Aorta (tissue), 5 donors: ENCODE measurements at places on chromosomes 2 and 18. TPM values are rescaled to one million over a fixed set of nuclear protein-coding genes. Genes with fewer than 3 reads are reported as not detected.

Gene UGT1A1
- not detected for total RNA-seq

Gene NAGK
- 80.1 TPM for total RNA-seq

Gene ELOA2
- not detected for total RNA-seq

Gene SERPINB11
- total RNA-seq: not detected

Gene ALK
- 0.30 TPM for total RNA-seq

Gene STK25
- 142 TPM for total RNA-seq
